ENCODE measurements at places on chromosomes 12 and 14.
A peak's percentile ranks its signal among the peaks of the same experiment; 100 is the strongest.

DNA sequence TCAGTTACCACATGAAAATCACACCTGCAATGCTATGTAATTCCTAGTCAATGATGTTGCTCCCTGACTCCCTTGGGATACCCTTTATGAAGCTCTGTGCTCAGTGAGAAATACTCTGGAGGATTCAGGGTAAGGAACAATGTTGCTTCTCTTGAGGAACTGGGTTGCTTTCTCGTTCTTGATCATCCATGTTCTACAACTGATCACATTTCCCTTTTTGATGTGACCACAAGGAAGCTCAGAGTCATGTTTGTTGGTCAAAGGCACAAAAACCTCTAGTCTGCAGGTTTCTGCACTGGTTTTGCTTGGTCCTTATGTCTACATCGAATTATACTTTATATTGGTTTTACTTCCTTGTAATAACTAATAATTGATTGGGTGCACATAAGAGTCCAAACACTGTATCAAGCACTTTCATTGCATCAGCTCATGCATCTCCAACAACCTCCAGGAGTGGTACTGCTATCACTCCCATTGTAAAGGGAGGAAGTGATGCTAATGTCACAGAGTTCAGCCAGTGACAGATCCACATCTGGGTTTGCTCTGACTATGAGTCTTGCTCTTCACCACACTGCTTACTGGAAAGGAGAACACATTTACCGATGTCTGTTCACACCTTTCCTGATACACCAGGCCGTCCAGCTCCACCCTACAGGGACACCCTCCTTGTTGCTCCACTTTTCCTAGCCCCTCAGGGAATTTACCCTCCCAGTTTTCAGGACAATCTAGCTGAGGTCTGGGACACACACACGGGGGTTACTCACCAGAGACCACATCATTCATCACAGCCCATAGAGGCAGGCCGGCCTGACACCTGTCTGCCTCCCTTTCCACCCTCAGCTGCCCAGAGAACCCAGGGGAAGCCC, 41.0 kb downstream of the CMKLR1 start:
- DNase-seq = no peak

- DNase-seq = no peak
Observed at GRCh38 chr14:28690029-28690692, 76.4 kb upstream of the FOXG1 start.

DNA sequence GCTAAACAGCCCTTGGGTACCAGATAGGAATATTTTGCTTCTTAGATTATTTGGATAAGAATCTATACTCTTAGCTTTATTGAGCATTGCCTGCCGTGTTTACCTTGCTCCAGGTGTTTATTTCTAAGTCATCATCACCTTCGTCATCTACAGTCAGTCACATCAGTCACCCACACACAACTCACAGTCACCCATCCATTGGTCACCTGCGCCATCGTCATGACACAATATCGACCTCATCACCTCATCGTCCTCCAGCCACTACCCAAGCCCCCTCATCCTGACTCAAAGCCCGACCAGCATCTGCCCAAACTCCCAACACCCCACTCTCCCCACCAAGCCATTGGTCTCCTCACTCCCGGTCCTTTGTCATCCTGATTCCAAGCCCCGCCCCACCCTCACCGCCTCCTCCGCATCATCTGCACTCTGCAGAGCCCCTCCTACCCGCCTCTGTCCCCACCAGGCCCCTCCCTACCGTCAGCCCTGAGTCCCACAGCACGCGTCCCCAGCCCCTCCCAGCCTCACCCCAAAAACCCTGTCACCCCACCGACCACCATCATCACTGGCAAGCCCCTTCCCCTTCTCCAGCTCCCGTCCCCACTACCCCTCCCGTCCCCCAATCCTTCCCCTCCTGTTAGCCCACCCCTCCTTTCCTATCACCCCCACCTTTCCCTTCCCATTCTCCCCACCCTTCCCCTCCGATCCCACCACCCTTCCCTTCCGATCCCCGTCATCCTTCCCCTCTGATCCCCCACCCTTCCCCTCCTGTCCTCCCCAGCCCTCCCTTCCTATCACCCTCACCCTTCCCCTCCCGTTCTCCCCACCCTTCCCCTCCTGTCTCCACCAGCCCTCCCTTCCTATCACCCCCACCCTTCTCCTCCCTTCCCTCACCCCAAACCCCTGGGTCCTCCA, 9.8 kb downstream of the DLK1 start:
- no peak for DNase-seq

GRCh38 chr12:68416826-68417225, 84.7 kb upstream of the MDM1 start:
- DNase-seq = no peak

DNA sequence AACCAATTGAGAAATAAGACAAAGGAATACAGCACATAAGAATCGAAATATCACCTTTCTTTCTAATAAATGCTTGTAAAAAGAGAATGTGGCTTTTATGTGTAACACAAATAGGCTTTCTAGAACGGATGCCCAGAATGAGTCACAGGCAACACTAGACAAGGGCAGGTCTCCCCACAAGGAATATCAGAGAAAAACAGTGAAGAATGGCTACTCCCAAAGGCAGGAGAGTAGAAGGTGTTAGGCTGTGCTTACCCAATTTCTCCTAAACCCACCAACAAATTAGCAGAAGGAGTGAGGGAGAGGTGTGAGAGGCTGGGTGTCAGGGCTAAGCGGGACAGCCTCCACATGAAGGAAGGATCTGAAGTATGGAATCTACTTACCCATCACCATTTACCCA, 55.2 kb downstream of the GALNT4 start:
- DNase-seq = peak; percentile 40

- no peak for DNase-seq
Observed at GRCh38 chr12:123132951-123133619, 17.8 kb downstream of the PITPNM2 start.

DNA sequence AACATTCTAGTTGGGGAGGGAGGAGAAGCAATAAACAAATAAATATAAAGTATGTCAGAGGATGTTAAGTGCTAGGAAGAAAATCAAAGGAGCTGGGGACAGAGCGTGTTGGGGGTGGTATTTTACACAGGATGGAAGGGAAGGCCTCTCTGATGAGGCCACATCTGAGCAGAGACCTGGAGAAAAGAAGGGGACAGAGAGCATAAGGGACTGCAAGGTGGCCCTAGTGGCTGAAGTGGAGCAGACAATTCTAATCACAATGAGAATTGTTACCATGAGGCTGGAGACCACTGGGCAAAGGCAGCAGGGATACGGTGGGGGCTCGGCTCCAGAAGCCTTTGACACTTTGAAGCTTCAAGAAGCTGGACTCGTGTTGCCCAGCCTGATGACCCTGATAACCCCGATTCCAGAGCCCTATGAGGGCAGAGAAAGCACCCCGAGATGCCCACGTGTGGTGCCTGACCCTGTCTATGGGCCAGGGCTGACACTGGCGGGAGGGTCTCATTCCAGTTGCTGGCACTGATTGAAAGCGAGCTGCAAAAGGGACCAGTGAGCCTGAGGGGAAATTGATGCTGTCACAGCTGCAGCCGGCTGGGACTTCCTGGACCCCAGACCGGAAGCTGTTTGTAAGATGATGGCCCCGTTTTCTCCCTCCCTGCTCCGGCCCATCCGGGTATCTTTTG, 169.1 kb downstream of the RBM19 start:
- DNase-seq = no peak

DNA sequence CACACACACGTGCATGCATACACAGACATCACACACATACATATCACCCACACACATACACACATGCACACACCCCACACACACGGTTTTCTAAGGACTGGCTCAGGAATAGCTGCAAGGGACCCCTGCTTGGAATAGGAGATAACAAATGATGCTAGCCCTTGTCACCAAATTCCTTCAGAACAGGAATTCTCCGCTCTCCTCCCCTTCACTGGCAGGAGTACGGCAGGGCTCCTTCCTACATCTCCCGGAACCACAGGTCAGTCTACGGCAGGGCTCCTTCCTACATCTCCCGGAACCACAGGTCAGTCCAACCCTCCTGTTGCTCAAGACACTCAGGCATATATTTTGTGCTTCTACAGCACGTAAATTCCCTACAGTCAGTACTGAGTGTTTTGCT, 23.9 kb downstream of the PHLDA1 start:
- no peak for DNase-seq

- peak; percentile 64 for DNase-seq
Observed at GRCh38 chr14:79586989-79587598, 624.2 kb downstream of the DIO2 start.

- DNase-seq = peak; percentile 81
Observed at GRCh38 chr12:116222358-116222757, 55.1 kb downstream of the MED13L start.

- no peak for DNase-seq
Observed at GRCh38 chr12:87329076-87329863, 699.9 kb downstream of the C12orf50 start.

GRCh38 chr12:48001505-48002413, 2.5 kb downstream of the COL2A1 start:
- no peak for DNase-seq

GRCh38 chr12:30795410-30796312, 40.9 kb upstream of the CAPRIN2 start:
- peak; percentile 55 for DNase-seq

DNA sequence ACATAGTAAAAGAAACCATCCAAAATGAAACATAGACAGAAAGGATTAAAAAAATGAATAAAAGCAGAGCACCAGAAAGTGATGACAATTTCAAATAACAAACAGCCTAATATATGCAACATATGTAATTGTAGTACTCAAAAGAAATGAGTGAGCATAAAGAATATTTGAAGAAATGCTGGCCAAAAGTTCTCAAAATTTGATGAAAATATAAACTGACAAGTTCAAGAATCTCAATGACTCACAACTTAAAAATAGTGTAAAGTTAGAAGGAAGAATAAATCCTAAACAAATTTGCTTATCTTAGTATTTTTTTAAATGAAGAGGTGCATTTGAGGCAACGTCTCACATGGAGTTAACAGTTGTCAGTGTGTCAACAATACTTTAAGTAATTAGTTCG, 498.9 kb downstream of the SLC6A15 start:
- DNase-seq = no peak

DNA sequence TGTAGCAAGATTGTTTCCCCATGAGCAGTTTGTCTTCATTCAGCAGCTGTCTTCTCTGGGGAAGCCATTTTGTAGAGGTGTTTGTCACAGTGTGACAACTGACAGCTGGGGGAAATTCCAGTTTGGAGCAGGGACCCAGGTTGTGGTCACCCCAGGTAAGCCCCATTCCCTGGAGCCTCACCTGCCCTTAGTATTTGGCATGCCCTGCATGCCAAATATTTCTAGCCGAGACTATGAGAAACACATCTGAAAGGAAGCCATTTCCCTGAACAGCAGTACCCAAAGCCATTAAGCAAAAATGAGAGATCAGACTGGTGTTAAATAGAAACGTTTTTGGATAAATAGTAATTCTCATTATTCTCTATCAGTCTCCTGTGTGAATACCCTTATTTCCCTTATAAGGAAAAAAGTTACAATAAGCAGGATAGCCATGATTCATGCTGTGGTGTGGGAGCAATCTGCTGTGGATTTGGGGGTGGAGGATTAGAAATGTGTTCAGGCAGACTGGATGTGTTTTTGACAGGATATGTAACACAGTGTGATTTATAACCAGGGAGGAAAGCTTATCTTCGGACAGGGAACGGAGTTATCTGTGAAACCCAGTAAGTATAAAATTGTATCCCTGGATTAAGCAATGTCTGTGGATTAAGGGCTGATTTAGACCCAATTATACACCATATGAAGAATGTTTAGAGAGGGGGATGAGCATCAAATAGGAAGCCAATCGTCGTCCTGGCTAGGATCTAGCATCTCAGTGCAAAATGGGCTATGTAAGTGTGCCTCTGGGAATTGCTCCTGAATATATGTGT, 68.9 kb downstream of the DAD1 start:
- DNase-seq = no peak

- DNase-seq = no peak
Observed at GRCh38 chr12:19245666-19246065, 116.1 kb downstream of the PLEKHA5 start.

- no peak for DNase-seq
Observed at GRCh38 chr12:92248977-92249376, 103.3 kb upstream of the BTG1 start.

GRCh38 chr14:54606178-54606577, 39.2 kb downstream of the SAMD4A start:
- DNase-seq = no peak

- no peak for DNase-seq
Observed at GRCh38 chr12:94762259-94762942, 112.0 kb upstream of the TMCC3 start.

- no peak for DNase-seq
Observed at GRCh38 chr14:72630374-72630773, 263.5 kb downstream of the DPF3 start.

DNA sequence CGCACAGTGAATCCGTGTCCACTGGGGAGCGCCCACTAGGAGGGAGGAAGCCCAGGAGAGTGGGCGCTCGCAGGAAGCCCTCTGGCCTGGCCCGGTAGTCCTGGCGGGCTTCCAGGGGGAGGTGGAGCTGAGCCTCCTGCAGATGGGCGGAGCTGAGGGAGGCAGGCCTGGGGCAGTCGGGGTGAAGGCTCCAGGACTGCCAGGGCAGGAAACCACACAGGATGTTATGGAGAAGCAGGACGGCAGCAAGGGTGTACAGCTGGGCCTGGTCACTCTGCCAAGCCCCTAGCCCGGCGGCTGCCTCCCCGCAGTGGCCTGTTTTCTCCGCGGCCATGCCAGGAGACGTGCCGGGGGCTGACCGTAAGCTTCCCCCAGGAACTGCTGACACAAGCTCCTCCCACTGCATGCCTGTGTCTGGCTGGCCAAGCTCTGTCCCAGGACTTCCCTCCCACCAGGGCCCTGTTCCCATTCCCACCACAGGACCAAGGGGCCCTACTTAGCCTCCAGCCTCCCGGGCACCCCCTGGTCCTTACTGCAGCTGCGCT, 143.4 kb upstream of the C14orf180 start:
- peak; percentile 6 for DNase-seq

DNA sequence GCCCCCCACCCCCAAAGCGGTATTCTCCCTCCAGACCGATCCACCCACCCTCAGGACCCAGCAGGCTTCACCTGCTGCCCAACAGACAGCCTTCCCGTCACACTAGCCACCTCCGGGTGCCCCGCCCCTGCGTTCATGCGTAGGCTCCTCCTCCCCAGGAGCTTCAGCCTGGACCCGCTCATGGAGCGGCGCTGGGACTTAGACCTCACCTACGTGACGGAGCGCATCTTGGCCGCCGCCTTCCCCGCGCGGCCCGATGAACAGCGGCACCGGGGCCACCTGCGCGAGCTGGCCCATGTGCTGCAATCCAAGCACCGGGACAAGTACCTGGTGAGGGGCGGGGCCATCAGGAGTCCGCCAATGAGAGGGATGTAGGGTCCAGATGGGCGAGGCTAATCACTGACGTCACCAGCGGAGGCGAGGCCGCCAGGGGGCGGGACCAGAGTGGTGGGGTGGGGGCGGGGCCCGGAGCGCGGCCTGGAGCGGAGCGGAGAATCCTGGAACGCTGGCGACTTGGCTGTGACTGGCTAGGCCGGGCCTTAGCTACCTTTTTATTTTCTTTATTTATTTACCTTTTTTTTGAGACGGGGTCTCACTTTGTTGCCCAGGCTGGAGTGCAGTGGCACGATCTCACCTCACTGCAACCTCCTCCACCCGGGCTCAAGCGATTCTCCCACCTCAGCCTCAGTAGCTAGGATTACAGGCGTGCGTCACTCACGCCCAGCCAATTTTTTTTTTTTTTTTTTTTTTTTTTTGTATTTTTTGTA, 4.4 kb downstream of the TNS2 start:
- DNase-seq = no peak

All from A172 (cell line).